ENCODE measurements at places on chromosomes 13 and 19. TPM values are rescaled to one million over a fixed set of nuclear protein-coding genes. Genes with fewer than 3 reads are reported as not detected.

DNA sequence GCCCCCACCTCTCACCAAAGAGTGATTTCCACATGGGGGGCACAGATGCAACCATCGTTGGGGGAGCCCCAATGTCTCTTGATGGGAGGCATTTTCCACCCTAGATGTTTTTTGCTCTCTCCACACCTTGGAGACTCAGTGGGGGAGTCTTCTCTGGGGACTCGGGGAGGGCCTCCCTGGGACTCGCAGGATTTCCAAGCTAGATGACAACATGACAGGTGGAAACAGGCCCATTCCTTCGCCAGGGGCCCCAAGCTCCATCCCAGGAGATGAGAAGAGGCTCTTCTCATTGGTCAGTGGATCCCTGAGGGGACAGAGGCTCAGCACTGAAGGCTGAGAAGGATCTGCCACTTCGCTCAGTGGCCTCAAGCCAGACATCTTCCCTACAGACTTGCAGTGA is 12.7 kb upstream of the KIR2DL4 start:
- DNase-seq: peak; percentile 70

- no peak for DNase-seq
These were observed 31.2 kb downstream of the C13orf46 start for GRCh38 chr13:113942591-113943103.

DNA sequence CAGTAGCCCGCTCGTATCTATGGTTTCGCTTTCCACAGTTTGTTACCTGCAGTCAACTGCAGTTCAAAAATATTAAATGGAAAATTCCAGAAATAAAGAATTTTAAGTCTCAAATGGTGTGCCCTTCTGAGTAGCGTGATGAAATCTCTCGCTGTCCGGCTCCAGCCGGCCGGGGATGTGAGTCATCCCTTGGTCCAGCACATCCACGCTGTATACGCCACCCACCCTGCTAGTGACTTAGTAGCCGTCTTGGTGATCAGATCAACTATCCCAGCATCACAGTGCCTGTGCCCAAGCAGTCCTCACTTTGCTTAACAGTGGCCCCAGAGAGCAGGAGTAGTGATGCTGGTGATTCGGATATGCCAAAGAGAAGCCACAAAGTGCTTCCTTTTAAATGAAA is 40.0 kb downstream of the ZNF331 start:
- DNase-seq: no peak

The NOVA2 gene
- total RNA-seq: 1.5 TPM

The FARP1 gene
- 17.7 TPM for total RNA-seq

Data from vagina (tissue), 2 donors.